GM03348 (cell line): ENCODE measurements at places on chromosomes 11 and 22.

DNA sequence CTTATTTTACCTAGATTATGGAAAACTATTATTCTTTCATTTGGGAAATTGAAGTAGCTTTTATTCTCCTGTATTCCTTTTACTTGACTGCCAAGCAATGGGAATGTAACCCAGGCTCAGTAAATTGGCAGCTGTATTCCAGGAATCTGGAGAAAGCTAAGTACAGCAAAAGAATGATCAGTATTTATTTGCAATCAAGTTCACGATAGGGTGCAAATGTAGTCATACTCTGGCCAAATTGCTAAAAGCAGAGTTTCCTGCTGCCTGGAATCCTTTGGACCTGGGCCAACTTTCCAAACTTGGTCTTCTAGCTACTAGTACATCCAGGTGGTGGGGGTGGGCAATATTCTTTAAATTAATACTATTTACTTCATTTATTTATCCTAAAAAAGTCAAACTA is 286.0 kb upstream of the CTSC start:
- peak; percentile 36 for DNase-seq

DNA sequence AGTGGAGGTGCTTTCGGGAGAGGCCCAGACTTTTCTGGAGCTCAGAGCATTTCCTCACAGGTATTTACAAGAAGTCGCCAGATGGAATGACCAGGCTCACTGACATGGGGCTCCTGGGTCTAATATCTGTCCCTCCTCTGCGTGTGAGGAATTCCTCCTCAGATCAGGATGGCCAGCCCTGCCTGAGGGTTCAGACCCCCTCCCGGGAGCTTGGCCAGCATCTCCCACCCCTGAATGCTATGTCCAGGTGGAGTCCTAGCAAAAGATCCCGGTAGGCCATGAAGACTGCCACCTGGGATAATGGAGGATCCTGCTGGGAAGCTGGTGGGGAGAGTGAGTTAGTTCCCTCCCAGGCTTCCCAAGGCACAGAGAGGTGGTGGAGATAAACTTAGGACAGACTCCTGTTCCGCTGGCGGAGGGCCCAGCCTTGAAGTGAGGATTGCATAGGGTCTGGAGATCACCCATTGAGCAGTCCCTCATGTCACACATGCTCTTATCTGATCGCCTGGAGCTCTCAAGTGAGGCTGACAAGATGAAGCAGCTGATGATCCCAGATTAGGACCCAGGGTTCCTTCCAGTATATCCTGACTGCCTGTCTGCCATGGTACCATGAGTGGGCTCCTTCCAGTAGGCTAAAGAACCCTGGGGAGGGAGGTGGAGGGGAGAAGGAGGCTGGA is 5.7 kb downstream of the OAF start:
- DNase-seq, result no peak

DNA sequence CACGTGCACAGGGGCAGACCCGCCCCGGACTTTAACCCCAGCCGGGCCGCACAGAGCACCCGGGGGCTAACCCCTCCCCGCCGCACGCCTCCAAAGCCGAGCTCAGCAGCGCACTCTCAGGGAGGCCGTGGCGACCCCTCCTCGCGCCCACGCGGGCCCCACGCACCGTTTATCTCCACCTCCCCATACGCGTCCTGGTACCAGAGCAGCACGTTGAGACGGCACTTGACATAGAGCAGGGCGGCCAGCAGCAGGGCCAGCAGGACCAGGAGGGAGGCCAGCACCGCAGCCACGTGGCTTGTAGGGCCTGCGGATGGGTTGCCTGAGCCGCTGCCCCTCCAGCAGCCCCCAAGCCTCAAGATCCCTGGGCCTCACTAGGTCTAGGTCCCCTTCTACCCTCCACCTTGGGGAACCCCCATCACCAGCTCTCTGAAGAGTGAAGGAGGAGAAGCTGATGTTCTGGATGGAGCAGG is 7.1 kb downstream of the SIGIRR start:
- no peak for DNase-seq

GRCh38 chr11:24866743-24867142 is 369.9 kb downstream of the LUZP2 start:
- no peak for DNase-seq

DNA sequence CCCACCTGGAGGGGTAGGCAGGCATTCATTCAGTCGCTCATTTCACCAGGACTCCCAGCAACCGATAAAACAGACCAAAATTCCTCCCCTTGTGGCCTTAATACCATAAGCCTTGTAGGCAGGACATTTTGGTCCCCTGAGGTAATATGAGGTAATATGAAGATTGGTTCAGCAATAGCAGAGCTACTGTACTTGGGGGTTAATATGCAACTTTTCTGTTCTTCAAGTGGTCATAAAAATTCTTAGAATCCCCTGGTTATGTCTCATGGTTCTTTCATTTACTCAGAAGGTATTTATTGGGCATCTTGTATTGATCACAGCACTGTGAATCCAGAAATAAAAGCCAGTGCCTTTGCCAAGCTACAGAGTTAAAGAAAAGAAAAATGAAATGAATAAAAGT is 29.8 kb downstream of the SHISA8 start:
- no peak for DNase-seq

DNA sequence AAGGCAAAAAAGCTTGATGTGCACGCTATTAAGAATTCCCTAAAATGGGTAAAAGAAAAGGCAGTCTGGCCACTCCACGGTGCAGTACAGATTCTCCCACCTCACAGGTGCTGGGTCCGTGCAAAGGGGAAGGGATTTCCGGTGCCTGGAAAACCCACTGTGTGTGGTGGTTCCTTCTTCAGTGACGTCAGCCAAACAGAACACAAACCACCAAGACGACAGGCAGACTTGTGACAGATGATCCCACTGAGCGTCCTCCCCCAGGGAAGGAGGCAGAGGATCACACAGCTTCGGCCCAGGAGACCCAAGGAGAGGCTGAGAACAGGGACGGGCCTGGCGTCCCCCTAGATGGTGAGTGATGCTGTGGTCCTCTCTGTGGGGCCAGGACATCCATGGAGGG is 18.6 kb downstream of the PHF21B start:
- no peak for DNase-seq

GRCh38 chr11:65496304-65497140 is 2.3 kb upstream of the MALAT1 start:
- no peak for DNase-seq

DNA sequence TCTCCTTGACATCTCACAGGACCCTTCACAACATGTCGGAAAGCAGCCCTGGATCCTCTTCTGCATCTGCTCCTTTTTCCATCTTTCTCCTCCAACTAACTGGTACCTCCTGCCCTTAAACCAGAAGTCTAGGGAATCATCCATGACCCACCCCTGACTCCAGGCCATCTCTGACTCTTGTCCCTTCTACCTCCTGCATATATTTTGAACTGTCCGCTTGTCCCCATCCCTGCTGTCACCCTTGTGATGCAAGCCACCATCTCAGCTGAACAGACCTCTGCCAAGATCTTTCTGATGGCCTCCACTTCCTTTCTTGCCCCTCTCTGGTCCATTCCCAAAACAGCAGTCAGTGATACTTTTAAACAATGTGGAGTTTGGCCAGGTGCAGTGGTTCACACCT is 7.0 kb downstream of the RIBC2 start:
- no peak for DNase-seq

DNA sequence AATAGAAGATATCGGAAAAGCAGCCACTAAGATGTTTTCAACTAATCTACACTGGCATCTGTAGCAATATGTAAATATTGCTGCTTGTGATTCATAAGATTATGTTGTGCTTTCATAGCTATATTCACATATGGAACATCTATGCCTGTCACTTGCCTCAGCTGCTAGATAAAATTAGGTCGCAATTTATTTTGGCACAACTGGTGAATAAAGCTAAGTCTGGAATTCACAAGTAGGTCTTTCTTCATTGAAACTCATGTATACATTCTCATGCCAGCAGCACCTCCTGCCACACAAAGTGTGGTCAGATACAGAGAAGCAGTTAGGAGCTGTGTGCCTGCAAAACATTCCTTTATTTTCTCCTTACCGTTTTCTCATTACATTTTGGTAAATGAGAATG is 543.3 kb upstream of the CHORDC1 start:
- DNase-seq, result no peak

GRCh38 chr11:1873048-1873812 is 18.5 kb downstream of the PRR33 start:
- DNase-seq, result no peak

GRCh38 chr22:25680956-25681355 is 61.0 kb upstream of the MYO18B start:
- DNase-seq, result no peak

GRCh38 chr11:111565114-111565720 is 24.7 kb downstream of the LAYN start:
- DNase-seq, result peak; percentile 65

GRCh38 chr11:76237914-76238313 is 31.6 kb upstream of the WNT11 start:
- no peak for DNase-seq

DNA sequence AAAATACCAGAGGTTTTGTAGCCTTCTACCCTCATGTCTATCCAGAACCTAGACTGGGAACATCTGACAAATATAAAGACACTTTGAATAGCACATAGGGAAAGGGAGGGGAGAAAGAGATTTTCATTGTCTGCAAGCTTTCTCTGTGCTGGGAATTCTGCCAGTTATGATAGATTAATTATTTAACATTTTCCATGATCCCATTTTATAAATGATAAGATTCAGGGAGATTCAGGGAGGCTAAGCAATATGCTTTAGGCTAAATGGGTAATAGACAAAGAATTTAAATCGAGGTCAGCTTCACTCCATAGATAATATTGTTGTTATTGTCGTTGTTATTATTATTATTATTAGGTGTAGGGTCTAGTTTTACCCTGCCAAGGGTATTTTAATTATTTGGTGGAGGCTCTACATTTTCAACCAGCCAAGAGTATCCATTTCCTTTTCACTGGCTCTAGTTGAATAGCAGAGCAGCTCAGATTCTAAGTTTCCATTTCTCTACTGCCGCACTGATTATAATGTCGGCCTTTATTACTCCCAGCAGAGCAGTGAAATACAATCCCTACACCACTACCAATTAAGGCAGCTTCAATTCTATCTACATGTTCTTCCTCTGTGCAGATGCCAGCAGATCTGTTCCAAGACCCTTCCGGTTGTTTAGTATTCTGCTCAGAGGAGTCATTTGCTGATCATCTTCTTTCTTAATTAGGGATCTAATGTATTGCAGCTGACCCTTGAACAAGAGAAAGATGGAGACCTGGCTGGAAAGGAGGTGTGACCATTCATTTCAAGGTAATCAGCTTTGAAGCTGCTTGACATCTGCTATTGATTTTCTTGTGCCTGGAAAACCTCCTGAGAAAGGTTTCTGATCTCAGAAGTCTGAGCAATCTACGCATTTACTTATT is 23.8 kb upstream of the SYN3 start:
- DNase-seq, result no peak

GRCh38 chr11:71488681-71489270 is 35.8 kb downstream of the NADSYN1 start:
- no peak for DNase-seq
